ENCODE measurements at places on chromosomes 3 and 15.
A peak's percentile ranks its signal among the peaks of the same experiment; 100 is the strongest.

DNA sequence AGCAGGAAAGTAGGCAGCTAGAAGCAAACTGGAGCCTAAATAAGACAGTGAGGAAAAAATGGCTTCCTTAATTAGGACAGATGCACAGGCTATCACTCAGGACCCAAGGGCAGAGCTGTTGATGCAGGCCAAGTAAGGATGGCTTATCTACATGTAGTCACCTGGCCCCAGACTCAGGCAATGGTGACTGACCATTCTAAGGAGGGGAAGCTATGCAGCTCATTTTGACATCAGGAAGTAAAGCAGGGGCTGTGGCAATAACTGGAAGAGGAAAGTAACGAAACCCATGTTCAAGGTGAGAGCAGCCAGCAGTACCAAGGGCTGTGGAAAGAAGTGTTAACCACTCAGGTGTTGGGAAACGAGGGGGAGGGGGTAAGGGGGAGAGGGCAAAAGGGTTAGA, 16.2 kb downstream of the ACAD11 start:
- peak; percentile 35 for DNase-seq

- no peak for DNase-seq
Measured at GRCh38 chr15:64019764-64020163, 26.5 kb downstream of the DAPK2 start.

DNA sequence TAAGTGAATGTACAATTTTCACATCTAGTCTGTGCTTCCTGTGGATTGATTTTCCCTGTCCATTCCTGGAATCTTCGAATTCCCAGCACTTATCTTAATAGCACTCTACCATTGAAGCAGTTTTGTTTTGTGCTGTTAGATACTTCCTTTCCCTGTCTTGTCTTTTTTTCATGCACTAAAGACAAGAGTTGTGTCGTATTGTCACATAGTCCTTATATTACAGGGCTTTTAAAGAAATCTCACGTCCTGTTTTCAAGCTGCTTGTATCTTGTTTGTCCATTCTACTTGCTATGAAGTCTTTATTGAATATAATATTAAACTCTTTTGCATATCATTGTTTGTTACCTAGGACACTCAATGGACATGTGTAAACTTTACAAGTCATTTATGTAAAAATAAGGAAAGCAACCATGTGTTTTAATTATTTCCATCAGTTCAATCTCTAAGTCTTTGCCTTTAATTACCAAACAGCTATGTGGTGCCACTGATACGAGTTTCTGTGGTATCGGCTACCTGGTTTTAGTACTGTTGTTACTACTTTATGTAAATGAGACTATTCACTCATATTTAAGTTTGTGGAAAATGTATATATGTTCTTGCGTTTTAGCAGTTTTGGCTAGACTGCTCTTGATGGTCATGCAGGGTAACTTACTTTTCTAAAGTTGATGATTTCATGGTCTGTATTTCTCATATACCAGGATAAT, 10.3 kb downstream of the PIK3CA start:
- no peak for DNase-seq

- peak; percentile 72 for DNase-seq
Measured at GRCh38 chr3:9399746-9400145, 2.3 kb downstream of the SETD5 start.

DNA sequence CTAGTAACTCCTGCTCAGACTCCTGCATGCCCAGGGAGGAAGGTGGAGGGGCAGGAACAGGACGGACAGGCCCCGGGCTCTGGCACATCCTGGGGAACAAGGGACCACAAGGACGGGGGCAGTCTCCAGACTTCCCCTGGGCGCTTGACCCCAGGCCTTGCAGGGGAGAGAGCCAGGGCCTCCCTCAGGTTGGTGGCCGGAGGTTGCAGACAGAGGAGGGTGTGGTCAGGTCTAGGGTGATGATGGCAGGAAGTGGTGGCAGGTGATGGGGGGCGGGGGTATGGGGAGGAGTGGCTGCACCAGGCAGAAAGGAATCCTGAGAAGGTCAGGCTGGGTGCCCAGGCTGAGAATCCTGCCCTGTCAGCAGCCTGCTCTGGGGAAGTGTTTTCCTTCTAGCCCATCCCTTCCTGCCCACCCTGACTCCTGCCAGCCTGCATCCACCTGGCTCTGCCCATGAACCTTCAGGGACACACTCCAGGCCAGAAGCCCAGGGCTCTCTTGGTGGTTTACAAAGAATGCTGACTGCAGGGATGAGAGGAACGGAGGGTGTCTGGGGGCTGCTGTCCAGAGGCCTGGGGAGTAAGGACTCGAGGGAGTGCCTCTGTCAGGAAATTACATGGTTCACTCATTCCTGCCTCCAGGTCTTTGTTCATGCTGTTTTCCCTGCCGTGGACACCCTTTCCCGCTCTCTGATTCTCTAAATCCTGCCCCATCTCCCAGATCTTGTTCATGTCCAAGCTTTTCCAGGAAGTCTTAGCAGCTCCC, 15.8 kb downstream of the LOXL1 start:
- DNase-seq: no peak

- DNase-seq: no peak
Measured at GRCh38 chr15:69858456-69858855, 239.3 kb downstream of the TLE3 start.

- DNase-seq: no peak
Measured at GRCh38 chr3:29143151-29143550, 137.7 kb upstream of the RBMS3 start.

GRCh38 chr15:77181305-77182074, 110.6 kb upstream of the TSPAN3 start:
- no peak for DNase-seq

- DNase-seq: peak; percentile 23
Measured at GRCh38 chr3:138328341-138328740, 1.3 kb downstream of the NME9 start.

- no peak for DNase-seq
Measured at GRCh38 chr3:73609315-73609641, 15.5 kb downstream of the PDZRN3 start.

- no peak for DNase-seq
Measured at GRCh38 chr15:40287968-40288367, 5.1 kb upstream of the ANKRD63 start.

DNA sequence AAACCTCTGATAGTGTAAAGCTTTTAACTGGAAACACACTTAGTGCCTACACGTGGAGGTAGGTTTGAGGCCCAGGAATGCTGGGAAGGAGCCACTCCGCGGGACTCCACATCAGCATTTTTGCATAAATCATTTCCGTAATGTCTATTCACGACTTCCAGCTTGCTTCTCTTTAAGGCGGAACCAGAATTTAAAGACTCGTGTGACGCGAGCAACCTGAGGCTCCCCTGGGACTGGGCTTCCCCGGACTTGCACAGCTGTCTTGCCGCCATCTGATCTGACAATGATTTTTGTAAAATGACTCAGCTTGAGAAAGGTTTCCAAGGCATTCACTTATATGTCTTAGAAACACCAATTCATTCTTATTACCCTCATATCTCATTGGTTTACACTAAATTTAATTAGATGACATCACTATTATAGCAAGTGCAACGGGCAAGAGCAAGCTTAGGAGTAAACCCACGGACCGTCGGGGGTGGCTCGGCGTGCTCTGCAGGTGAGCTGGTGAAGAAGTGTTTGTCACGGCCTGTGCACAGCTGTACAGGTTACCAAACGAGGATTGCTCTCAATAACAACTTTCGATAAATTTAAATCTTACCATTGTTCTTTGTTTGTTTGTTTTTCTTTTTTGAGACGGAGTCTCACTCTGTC, 95.2 kb downstream of the CHSY1 start:
- DNase-seq: no peak

DNA sequence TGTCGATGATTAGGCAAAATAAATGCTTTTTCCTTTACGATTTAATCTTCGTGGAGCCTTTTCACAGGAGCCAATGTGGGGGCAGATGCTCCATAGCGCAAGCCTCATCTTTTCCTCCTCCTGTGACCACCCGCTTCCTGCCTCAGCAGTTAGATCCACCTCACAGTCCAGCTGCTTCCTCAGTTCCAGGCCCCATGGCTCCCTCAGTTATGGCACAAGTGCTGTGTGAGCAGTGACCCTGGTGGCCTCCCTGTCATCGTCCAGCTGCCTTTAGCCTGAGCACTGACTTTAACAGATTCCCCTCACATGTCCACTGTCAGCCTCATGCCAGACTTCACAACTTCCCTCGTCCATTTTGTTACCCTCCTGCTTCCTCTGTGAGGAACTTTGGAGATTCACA, 424.6 kb upstream of the GBE1 start:
- DNase-seq: no peak

- DNase-seq: no peak
Measured at GRCh38 chr3:163879172-163879571, 1199.1 kb downstream of the SI start.

DNA sequence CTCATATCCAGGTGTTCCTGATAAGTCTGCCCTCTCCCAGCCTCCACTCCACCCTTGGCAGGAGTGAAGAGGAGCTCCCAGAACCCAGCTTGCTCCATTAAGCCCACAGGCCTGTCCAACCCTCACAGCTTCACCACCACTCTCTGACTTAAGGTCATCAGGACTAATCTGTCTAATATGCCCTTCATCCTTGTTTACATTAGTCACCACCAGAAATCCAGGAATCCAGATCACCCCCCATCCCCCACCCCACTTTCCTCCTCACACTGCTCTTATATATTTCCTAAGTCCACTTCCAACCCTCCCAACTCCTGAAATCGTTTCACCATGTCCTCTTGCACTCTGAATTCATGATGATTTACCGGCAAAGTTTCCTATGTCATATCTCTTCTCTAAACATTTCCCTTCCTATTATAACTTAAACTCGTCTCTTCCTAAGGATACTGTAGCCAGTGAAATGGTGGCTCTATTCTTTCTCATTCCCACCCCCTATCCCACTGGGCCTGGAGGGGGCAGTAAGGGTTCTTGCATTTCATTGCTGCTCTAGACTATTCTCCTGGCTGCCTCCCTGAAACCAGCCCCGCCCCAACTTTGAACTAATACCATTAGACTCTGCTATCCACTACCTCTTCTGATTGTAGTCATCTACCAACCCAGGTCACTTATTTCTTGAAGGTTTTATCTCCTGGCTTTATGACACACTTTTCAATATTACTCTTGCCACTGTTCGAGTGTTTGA, 43.4 kb downstream of the PPP2R3A start:
- no peak for DNase-seq

DNA sequence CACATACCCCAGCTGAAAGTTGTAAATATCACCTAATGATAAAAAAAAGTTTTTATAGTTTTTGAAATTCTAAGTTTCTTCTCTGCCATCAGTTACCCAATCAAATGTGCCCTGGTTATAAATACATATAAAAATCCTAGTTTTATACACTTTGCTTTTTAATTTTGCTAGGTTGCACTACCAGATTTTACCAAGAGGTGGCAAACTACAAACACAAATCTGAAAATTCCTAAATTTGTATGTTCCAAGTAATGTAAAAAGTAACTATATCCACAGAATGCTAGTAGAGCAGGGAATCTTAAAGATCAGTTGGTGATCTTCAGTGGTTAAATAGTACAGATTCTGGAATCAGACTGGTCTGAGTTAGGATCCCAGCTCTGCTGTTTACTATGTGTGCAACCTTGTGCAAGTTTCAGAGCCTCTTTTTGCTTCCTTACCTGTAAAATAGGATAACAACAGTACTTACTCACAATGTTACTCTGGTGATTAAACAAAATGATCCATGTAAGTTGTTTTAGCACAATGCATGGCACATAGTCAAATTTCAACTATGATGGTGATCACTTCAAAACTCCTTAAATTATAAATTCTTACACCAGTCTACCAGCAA, 11.0 kb downstream of the TRPM7 start:
- DNase-seq: peak; percentile 68

DNA sequence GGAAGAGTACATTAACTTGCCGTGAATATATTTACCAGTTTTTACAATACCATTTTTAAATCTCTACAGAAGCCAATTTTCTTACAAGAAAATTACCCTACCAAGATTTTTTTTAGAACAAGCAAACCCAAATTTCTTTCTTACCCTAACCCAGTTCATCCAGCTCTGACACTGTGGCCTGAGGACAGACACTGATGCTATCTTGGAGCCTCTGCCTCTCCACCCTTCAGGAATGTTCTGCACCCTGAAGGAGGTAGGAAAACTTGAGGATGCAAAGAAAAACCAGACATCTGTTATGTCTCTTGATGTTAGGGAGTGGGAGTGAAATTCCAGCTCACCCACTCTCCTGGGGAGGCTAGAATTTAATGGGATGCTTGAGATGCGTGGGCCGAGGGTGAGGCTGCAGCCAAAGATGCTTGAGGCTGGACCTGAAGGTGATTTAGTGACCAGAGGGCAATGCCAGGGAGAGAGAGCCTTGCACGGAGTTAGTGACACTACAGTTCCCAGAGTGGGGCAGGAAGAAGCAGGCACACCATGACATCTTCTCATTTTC, 69.9 kb downstream of the LIPC start:
- DNase-seq: no peak

- DNase-seq: no peak
Measured at GRCh38 chr15:64379216-64379960, 1.9 kb downstream of the PCLAF start.

DNA sequence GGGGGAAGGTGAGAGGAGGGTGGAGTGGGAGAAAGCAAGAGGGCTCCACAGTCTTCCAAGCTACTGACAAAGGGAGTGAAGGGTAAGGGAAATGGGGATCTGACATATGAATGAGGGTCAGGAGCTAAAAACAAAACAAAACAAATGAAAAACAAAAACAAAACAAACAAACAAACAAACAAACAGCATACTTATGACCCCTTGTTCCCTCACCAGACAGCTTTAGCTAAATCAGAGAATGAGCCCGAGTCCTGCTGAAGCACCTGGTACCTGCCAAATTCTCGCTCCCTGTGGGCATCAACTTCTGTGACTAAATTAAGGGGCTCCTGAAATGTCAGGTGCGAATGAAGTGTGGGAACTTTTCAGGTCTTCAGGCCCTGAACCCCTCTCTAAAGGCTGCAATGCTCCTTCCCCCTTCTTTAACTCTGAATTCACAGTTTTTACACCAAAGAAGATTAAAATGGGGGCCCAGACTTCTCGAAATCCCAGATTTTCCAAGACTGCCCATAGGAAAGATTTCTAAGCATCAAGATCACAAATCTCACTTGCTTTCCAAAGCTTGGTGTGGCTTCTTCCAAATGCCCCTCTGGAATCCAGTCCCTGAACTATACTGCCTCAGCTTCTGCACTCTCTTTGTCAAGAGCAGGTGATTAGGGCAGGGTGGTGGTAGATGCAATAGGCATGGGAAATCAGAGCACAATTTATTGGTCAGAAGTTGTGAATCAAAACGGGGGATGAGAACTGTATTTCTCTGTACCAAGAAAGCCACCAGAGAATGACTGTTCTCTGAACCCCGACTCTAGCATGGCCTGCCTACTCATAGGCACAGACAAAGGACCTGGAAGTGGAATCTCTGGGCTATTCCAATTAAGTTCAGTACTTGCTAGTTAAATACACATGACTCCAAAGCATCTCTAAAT, 40.9 kb downstream of the ZIC4 start:
- no peak for DNase-seq

- DNase-seq: no peak
Measured at GRCh38 chr15:60871152-60871551, 357.9 kb downstream of the RORA start.

Measured in erythroblast (primary cell).